PC-9 (cell line): ENCODE measurements at places on chromosomes 2 and 18. TPM values are rescaled to one million over a fixed set of nuclear protein-coding genes. Genes with fewer than 3 reads are reported as not detected.

The FEV gene
- not detected in 2 replicates for total RNA-seq

The PAIP2B gene
- total RNA-seq = 5.4 and 6.1 TPM in 2 replicates

The UBXN4 gene
- total RNA-seq = 75.6 and 95.0 TPM in 2 replicates

The ESPNL gene
- 1.1 and 2.2 TPM in 2 replicates for total RNA-seq

DNA sequence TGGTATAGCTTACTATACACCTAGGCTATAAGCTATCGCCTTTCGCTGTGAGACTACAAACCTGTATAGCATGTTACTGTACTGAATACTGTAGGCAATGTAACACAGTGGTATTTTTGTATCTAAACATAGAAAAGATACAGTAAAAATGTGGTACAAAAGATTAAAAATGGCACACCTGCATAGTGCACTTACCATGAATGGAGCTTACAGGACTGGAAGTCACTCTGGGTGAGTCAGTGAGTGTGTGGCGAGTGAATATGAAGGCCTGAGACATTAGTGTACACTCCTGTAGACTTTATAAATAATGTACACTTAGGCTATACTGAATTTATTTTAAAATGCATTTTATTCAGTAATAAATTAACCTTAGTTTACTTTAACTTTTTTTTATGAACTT is 258.2 kb upstream of the SP5 start:
- no peak for DNase-seq

- DNase-seq = no peak
Observed at GRCh38 chr2:15412779-15413178, 148.4 kb downstream of the NBAS start.

DNA sequence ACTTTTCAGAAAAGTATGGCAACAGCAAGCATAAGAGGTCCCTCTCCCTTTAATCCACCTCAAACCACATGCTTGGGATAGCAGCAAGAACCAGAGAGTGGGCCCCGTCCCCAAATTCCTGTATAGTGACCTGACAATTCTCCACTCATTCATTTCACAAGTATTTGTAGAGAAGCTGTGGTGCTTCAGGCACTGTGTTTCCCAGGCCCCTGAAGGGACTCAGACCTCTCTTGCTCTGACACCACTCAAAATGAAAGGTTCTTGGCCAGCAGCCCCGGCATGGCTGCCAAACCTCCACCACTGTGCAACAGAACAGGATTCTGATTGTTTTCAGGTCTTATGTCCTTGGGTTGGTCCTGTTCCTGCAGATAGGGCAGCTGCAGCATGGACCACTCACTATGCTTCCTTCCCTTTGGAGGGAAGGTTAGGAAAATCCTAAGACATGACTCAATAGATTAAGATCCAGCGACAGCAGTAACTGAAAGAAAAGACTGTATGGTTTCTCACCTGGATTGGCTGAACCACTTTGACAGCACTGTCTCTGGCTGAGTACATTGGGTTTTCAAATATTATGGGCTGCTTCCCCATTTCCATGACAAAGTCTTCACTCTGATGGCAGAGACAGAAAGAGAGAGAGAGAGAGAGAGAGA is 67.6 kb downstream of the DHRS9 start:
- no peak for DNase-seq

- peak; percentile 58 for DNase-seq
Observed at GRCh38 chr2:199455545-199456382, 2.0 kb downstream of the SATB2 start.

- peak; percentile 10 for DNase-seq
Observed at GRCh38 chr2:24110660-24111303, 12.4 kb downstream of the PFN4 start.

DNA sequence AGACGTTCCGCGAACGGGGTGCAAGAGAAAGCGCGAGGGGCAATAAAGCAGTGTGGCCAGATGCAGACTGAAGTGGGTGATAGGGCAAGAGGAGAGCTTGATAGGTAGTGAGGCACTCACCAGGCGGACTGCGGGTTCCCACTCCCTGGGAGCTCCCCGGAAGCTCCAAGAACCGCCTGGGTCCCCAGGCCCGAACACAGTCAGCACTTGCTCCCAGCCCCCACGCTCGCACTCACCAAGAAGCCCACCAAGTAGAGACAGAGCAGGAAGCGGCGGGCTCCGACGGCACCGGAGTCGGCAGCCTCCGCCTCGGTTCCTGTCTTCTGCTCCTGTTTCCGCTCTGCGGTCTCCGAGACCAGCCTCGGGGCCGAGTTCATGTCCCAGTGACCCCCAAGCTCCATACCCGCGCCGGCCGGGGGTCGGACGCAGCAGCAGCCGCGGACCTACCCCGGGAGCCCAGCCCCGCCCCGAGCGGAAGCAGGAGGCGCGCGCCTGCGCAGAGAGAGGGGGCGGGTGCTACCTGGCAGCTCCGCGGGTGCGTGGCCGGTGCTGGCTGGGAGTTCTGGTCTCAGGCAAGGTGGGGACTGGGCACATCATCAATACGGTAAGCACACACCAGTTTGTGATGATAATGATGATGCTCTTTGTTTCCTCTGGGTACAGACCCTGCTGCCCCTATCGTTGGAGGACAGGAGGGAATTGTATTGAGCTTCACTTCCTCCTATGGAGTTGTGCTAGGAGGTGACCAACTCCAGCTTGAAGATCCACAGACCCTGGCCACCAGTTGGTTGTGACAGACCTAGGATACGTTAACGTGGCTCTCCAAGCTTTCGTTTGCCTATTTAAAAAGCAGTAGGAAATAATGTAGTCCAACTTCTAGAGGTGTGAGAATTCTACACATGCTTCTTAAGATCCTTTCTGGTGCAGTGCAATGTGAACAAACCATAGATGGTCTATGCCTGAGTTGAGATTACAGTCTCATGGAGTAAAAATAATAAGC is 25.1 kb upstream of the TMEM182 start:
- peak; percentile 53 for DNase-seq

DNA sequence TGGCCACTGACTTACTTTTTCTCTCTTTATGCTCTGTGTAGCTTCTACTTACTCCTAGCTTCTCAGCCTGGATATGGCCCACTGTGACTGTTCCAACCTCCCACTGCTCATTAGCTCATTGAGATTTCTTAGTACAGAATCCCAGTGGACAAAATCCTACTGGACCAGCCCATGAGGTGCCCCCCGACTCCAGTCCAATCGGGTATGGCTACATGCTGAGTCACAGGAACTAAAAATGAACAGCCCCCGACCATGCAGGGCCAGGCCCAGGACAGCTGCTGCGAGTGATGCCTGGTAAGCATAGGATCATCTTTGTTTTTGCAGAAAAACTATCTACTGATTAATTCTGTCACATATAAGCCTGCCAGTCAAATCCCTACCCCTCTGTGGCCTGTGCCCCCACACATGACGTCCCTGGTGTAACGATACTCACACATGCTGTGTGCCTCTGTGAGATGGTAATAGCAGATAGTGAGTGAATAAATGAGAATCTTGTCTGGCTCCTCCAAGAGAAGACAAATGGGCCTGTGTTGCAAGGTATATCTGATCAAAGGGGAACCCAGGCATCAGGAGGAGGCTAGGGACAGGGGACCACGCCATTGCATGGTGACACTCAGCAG is 85.9 kb upstream of the KLF7 start:
- DNase-seq = no peak

DNA sequence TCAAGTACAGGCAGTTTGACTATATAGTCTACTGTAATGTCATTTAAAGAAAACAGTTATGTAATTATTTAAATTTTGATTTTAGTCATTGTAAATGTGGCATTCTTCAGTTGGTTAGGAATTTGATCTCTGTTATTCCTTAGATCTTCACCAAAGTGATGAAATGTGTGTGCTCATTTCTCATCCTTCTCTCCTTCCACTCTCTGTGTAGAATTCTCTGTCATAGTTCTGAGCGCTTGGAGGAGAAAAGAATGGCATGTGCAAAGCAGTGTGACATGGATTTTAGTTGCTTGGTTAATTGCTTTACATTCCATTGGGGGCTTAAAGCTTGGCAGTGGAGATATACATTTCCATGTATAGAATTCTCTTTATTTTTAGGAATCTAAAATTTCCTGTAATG is 14.8 kb downstream of the PIK3C3 start:
- DNase-seq = no peak

- peak; percentile 76 for DNase-seq
Observed at GRCh38 chr2:42974721-42975717, 182.6 kb upstream of the HAAO start.

- DNase-seq = no peak
Observed at GRCh38 chr18:42155024-42155423, 200.0 kb downstream of the PIK3C3 start.

DNA sequence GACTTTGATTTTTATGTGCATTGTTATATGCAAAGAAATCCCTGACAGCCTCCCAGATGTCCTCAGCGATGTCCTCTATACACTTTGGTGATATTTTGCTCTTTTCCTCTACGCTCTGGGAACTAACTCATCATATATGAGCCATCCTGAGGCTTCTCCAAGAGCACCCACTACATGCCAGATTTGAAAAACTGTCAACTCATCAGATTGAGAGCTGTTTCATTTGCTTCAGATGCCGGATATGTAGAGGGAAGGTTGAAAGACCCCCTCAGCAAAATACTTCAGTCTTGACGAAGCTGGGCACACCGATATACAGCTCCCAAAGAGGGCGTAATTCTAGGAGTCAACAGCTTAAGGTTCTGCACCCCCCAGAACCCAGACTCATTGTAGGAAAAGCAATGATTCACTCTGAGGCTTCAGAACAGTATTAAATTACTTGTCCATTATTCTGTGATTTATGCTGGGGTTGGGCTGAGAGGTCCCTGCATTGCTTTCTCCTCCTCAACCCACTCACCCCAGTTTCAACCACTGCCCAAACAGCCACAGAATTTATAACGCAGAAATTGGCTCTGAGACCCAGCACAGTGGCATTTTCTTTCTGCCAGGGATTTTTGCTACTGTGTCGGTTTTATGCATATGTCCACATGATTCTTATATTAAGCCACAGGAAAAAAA is 341.8 kb downstream of the ALK start:
- DNase-seq = no peak
